ENCODE measurements at places on chromosomes 12 and 14. TPM values are rescaled to one million over a fixed set of nuclear protein-coding genes. Genes with fewer than 3 reads are reported as not detected.

The FBXL14 gene
- 6.2 TPM for polyA plus RNA-seq

The KRT6B gene
- polyA plus RNA-seq: not detected

The HOXC13 gene
- not detected for polyA plus RNA-seq

The PRH1 gene
- 9.5 TPM for polyA plus RNA-seq

The RTL1 gene
- polyA plus RNA-seq: 43.9 TPM

The SYT1 gene
- 1.6 TPM for polyA plus RNA-seq

The TAS2R13 gene
- not detected for polyA plus RNA-seq

The RASAL1 gene
- polyA plus RNA-seq: not detected

The SAMD15 gene
- 0.48 TPM for polyA plus RNA-seq

The RERGL gene
- 1.3 TPM for polyA plus RNA-seq

The CLEC1B gene
- 0.18 TPM for polyA plus RNA-seq

The THTPA gene
- polyA plus RNA-seq: 12.0 TPM

The ERC1 gene
- polyA plus RNA-seq: 20.1 TPM

The CLEC1A gene
- 3.6 TPM for polyA plus RNA-seq

The DNAAF2 gene
- polyA plus RNA-seq: 8.0 TPM
